ENCODE measurements at places on chromosomes 11 and 22.

GRCh38 chr11:1750840-1751530 lies 590 bp upstream of the IFITM10 start:
- peaks cover 40% of the 10 kb centered on the region for H3K27me3 ChIP-seq
- H3K27ac ChIP-seq, result no peak overlapping the region
- H3K4me1 ChIP-seq, result peaks cover 12% of the 10 kb centered on the region
- no peak overlapping the region for H3K4me3 ChIP-seq

DNA sequence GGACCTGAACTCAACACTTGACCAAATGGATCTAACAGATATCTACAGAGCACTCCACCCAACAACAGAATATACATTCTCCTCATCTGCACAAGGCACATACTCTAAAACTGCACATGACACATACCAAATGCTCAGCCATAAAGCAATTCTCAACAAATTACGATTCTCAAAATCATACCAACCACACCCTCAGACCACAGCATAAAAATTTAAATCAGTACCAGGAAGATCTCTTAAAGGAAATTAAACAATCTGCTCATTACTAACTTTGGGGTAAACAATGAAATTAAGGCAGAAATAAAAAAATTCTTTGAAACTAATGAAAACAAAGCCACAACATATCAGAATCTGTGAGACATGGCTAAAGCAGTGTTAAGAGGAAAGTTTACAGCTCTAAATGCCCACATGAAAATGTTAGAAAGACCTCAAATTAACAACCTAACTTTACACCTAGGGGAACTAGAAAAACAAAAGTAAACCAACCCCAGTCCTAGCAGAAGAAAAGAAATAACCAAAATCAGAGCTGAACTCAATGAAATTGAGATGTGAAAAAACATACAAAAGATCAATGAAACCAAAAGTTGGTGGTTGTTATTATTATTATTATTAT lies 37.2 kb downstream of the TMEM123 start:
- H3K27ac ChIP-seq, result no peak overlapping the region
- no peak for DNase-seq
- peaks cover 51% of the 10 kb centered on the region for H3K36me3 ChIP-seq
- no peaks in the 10 kb centered on the region for H3K27me3 ChIP-seq
- no peak overlapping the region for H3K4me3 ChIP-seq

DNA sequence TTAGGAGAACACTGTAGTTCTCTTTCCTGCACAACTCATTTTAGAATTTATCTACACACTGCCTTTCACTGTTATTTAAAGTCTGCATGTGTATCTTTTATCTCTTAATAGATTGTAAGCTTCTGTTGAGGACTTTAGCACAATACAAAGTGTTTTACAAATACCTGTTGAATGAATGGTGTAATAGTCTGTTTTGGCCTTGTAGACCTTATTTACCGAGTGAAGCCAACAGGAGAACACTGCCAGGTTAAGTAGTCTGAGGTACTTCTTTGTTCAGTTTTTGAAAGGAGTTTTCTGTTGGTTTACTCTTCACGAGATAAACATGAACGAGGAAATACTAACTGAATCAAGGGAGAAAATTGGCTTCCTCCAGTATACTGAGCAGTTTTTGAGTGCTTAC lies 31.0 kb downstream of the SIK2 start:
- peak overlapping the region; percentile 14 for H3K27ac ChIP-seq
- peaks cover 19% of the 10 kb centered on the region for H3K36me3 ChIP-seq
- no peak overlapping the region for H3K4me3 ChIP-seq
- peaks cover 29% of the 10 kb centered on the region for H3K4me1 ChIP-seq
- no peaks in the 10 kb centered on the region for H3K27me3 ChIP-seq
- DNase-seq, result no peak

DNA sequence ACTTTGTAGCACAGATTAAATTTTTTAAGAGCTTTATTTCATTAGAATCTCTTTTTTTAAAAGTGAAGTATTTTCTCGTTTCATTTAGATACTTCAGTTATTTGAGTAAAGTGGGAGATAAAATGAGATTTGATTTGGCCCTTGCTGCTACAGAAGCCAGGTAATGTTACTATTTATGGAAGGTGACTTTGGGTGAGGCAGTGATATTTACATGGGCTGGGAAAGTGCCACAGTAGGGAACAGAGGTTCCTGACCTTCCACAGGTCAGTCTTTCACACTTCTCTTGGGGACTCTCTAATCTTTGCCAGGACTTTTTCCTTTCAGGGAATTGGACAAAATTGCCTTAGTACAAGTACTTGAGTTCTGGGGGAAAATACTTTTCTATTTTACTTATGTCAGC lies 20.4 kb downstream of the CTR9 start:
- no peak for DNase-seq
- H3K27me3 ChIP-seq, result no peaks in the 10 kb centered on the region
- H3K36me3 ChIP-seq, result peaks cover 61% of the 10 kb centered on the region

- peaks cover 21% of the 10 kb centered on the region for H3K27me3 ChIP-seq
- H3K36me3 ChIP-seq, result no peaks in the 10 kb centered on the region
Observed at GRCh38 chr11:115423728-115424459, 80.3 kb downstream of the CADM1 start.

GRCh38 chr22:19554834-19555404 lies 30.7 kb upstream of the CLDN5 start:
- no peak overlapping the region for H3K27ac ChIP-seq
- no peaks in the 10 kb centered on the region for H3K36me3 ChIP-seq
- no peaks in the 10 kb centered on the region for H3K27me3 ChIP-seq

GRCh38 chr11:120160436-120160835 lies 22.5 kb upstream of the TRIM29 start:
- no peak overlapping the region for H3K27ac ChIP-seq
- no peak overlapping the region for H3K4me3 ChIP-seq
- DNase-seq, result no peak
- no peaks in the 10 kb centered on the region for H3K4me1 ChIP-seq

- no peak overlapping the region for H3K4me3 ChIP-seq
- H3K4me1 ChIP-seq, result peaks cover 34% of the 10 kb centered on the region
- no peak for DNase-seq
- no peaks in the 10 kb centered on the region for H3K27me3 ChIP-seq
Observed at GRCh38 chr11:83566950-83567349, 280.8 kb upstream of the CCDC90B start.

- H3K27ac ChIP-seq, result no peak overlapping the region
- H3K27me3 ChIP-seq, result peaks cover 14% of the 10 kb centered on the region
- peaks cover 13% of the 10 kb centered on the region for H3K4me1 ChIP-seq
- no peaks in the 10 kb centered on the region for H3K36me3 ChIP-seq
- H3K4me3 ChIP-seq, result peak overlapping the region; percentile 30
Observed at GRCh38 chr11:118358071-118358470, 1.3 kb upstream of the UBE4A start.

DNA sequence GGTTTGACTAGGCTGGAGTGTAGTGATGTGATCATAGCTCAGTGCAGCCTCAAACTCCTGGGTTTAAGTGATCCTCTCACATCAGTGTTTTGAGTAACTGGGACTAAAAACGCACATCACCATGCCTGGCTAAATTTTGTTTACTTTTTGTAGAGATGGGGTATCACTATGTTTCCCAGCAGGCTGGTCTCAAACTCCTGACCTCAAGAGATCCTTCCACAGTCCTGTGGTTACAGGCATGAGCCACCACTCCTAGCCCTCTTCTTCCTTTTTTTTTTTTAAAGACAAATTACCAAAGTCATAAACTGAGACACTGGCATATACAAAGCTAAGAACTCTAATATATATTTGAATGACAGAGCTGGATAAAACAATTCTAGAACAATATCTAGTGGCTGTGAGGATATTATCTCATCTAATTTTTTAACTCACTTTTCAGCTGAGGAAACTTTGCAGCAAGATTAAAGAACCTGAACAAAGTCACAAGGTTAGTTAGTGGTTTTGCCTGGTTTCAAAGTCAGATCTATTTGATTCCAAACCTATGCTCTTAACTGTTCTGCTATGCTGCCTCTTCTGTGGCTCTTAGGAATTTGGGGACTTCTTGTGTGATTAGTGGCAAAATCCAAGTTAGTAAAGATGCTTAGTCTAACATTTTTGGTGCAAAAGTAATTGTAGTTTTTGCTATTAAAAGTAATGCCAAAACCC lies 95.3 kb upstream of the RAG2 start:
- H3K27me3 ChIP-seq, result peaks cover 2% of the 10 kb centered on the region
- H3K27ac ChIP-seq, result peak overlapping the region; percentile 23
- no peak overlapping the region for H3K4me3 ChIP-seq

DNA sequence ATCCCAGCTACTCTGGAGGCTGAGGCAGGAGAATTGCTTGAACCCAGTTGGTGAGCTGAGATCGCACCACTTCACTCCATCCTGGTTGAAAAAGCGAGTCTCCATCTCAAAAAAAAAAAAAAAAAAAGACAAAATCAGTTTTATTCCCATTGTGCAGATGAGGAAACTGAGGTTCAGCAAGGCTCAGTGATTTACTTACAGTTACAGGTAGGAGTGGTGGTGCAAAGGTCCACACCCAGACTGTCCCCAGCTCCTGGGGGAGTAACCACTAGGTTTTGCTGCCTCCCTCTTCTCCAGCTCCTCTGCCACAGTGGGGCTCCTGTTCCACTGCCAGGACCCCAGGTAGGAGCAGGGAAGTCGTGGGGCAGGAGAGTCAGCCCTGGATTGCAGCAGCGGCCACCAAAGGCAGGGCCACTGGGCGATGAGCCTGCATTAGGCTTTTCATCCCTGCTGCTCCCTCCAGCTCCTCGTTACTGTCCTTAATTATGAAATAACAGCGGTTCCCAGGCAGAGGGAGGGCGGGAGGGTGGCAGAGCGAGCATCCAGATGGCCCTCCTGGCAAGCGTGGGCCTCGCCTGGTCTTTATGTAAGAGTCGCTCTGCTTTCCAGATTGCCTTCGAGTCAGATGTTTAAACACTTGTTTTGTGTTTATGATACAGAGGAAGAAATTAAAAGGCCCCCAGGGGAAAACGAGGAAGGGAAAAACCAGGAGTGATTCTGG lies 15.5 kb upstream of the RASD2 start:
- DNase-seq, result no peak
- H3K27ac ChIP-seq, result no peak overlapping the region
- H3K36me3 ChIP-seq, result no peaks in the 10 kb centered on the region
- H3K4me3 ChIP-seq, result no peak overlapping the region
- H3K4me1 ChIP-seq, result peaks cover 13% of the 10 kb centered on the region
- no peaks in the 10 kb centered on the region for H3K27me3 ChIP-seq

- peaks cover 99% of the 10 kb centered on the region for H3K27me3 ChIP-seq
- no peaks in the 10 kb centered on the region for H3K36me3 ChIP-seq
- H3K4me3 ChIP-seq, result no peak overlapping the region
- no peaks in the 10 kb centered on the region for H3K4me1 ChIP-seq
- no peak overlapping the region for H3K27ac ChIP-seq
Observed at GRCh38 chr11:114124601-114125144, 65.2 kb downstream of the ZBTB16 start.

DNA sequence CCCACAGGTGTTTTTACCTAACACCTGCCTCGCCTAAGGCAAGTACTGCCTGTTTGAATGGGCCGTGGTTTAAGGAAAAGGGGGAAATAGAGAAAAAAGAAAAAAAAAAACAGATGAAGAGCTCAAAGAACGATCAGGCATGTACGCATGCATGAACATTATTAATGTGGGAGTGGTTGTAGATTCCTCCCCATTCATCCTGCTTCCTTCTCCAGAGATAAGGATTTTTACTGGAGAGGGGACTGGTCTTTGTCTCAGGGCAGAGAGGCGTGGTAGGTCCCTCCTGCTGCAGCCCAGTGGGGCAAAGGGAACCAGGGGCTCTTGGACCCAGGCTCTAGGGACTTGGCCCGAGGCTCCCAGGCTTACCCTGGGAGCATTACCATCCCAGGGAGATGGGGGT lies 23.1 kb downstream of the RPS6KA4 start:
- no peak for DNase-seq
- H3K27me3 ChIP-seq, result no peaks in the 10 kb centered on the region
- H3K36me3 ChIP-seq, result no peaks in the 10 kb centered on the region

DNA sequence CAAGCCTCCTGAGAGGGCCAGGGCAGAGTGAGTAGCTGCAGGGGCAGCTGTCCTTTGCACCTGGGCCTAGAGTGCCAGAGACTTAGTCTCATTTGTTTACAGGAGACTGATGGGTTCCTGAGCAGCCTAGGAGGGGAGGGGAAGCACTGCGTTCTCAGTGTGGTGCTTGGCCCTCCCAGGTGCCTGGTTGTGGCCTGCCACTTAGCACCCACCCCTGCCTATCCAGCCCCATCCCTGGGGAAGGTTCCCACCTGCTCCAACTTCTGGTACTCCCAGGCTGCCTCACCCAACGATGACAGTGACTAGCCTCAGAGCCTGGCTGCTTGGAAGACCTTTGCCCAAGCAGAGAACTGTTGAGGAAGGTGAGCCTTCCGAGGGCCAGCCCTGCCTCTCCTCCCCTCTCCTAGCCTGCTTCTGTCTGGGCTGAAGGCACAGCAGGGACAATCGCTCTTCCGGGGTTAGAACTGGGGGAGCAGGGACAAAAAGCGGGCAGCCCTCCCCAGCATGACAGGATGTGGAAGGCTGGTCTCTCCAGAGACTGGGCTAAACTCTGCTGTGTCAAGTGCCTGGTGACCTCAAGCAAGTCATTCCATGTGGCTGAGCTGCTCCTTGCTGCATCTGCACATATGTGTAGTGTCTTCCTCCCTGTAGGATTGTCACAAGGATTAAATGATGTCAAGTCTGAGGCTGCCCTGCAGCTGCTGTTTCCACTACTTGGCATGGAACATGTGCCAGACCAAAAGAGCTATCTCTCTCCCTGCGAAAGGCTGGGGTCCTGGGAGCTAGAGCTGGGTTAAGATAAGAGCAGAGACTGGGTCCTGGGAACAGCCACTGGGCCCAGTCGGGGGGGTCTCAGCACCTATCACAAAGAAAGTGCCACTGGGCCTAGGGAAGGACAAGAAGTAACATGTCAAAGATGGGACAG lies 9.9 kb downstream of the KCNQ1OT1 start:
- no peak overlapping the region for H3K27ac ChIP-seq
- no peaks in the 10 kb centered on the region for H3K27me3 ChIP-seq
- H3K4me3 ChIP-seq, result no peak overlapping the region
- H3K4me1 ChIP-seq, result peaks cover 53% of the 10 kb centered on the region

DNA sequence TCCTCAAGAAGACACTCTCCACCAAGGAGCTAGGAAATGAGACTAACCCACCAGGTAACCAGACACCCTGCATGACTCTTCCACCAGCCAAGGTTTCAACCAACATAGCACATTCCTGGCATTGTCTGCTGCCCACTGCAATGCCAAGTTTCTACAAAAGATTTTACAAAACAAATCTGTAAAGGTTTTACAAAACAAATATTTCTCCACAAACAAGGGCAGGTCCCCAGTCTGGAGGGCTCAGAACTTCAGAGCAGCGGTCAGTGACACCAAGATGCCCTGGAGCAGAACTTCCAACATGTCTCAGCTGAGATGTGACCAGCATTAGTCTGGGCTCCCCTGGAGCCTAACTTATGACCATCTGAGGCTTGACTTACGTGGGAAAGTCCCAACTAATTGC lies 14.0 kb downstream of the GALNT18 start:
- peaks cover 7% of the 10 kb centered on the region for H3K4me1 ChIP-seq
- peaks cover 47% of the 10 kb centered on the region for H3K27me3 ChIP-seq
- H3K36me3 ChIP-seq, result no peaks in the 10 kb centered on the region
- no peak for DNase-seq
- H3K27ac ChIP-seq, result no peak overlapping the region

- DNase-seq, result peak; percentile 82
- H3K27me3 ChIP-seq, result peaks cover 34% of the 10 kb centered on the region
- peak within 1 kb of the TSS; percentile 94 for H3K4me3 ChIP-seq
- peak within 1 kb of the TSS; percentile 91 for H3K27ac ChIP-seq
Observed at GRCh38 chr22:19291580-19292457, at the start of gene CLTCL1. Gene CLTCL1 (minus strand): TSS chr22:19291719. CDS start chr22:19291641, 78 bp downstream.

- no peaks in the 10 kb centered on the region for H3K4me1 ChIP-seq
- H3K4me3 ChIP-seq, result no peak overlapping the region
- H3K27me3 ChIP-seq, result peaks cover 2% of the 10 kb centered on the region
- no peak for DNase-seq
- no peak overlapping the region for H3K27ac ChIP-seq
Observed at GRCh38 chr11:100585728-100586127, 101.4 kb upstream of the ARHGAP42 start.

GRCh38 chr11:119352857-119353260 lies 6.4 kb upstream of the MFRP start:
- no peak for DNase-seq
- peak overlapping the region; percentile 22 for H3K27ac ChIP-seq
- peaks cover 21% of the 10 kb centered on the region for H3K4me1 ChIP-seq

Data from mesothelial cell of epicardium (in vitro differentiated cells).